Activated CD4-positive, CD25-positive, alpha-beta regulatory T cell treated with anti-CD3 and anti-CD28 coated beads, Interleukin-2, amount 50 U/mL, for 24 hours (primary cell): ENCODE measurements at places on chromosomes 7 and 10.

- ATAC-seq: no peak
Observed at GRCh38 chr10:103281753-103282152, 4.8 kb downstream of the INA start.

DNA sequence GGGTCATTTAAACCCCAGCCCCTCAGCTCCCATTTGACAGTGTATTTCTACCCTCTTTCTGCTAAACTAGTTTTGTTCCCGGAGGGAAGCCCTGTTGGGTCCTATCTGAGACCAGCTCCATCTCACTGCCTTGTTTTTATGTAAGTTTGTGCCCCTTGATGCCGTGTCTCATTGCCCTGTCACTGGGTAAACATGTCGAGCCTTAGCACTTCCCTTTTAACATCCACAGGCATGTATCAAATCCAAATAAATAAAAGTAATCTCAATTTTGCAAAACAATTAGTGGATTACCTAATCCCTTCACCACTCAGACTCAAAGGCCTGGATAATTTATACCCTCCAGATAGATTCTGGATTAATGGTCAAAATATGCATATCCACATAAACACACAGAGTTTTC lies 115.7 kb downstream of the CACNA2D1 start:
- no peak for ATAC-seq

GRCh38 chr10:122013311-122013780 lies 24.4 kb downstream of the TACC2 start:
- no peak for ATAC-seq

- no peak for ATAC-seq
Observed at GRCh38 chr10:112724404-112724991, 225.5 kb upstream of the TCF7L2 start.

GRCh38 chr7:118104812-118105441 lies 79.0 kb upstream of the LSM8 start:
- no peak for ATAC-seq

GRCh38 chr7:111960984-111961383 lies 245.2 kb downstream of the DOCK4 start:
- no peak for ATAC-seq

- ATAC-seq: peak; percentile 29
Observed at GRCh38 chr7:97971120-97971989, 18.6 kb downstream of the OCM2 start.

GRCh38 chr10:15439341-15439842 lies 68.3 kb upstream of the FAM171A1 start:
- ATAC-seq: no peak

- ATAC-seq: no peak
Observed at GRCh38 chr7:29641651-29642050, 78.0 kb downstream of the PRR15 start.

GRCh38 chr7:38284553-38284952 lies 11.1 kb upstream of the TARP start:
- no peak for ATAC-seq

GRCh38 chr10:71023704-71024283 lies 135.4 kb upstream of the PCBD1 start:
- ATAC-seq: no peak

DNA sequence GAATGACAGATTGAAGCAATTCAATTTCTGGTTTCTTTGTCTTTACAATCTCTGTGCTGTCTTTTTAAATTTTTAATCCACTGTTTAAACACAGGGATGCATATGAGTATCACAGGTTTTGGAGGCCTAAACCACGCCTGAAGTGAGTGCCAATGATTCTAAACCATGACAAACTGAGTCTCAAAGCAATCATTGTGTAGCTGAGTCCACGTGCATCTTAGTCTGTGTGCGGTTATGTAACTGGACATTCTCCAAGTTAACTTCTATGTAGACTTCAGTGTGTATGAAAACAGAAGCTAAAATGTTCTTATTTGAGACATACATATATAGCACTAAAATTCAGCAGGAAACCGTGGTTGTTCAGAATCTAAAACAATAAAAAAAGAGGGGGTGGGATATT lies 79.3 kb upstream of the ST8SIA6 start:
- ATAC-seq: no peak

- no peak for ATAC-seq
Observed at GRCh38 chr7:53111031-53111430, 75.6 kb downstream of the POM121L12 start.

GRCh38 chr7:51640841-51641240 lies 324.2 kb upstream of the COBL start:
- no peak for ATAC-seq

- ATAC-seq: no peak
Observed at GRCh38 chr10:12659706-12660105, 310.4 kb downstream of the CAMK1D start.

GRCh38 chr7:26675143-26675887 lies 189.1 kb downstream of the SKAP2 start:
- ATAC-seq: no peak

DNA sequence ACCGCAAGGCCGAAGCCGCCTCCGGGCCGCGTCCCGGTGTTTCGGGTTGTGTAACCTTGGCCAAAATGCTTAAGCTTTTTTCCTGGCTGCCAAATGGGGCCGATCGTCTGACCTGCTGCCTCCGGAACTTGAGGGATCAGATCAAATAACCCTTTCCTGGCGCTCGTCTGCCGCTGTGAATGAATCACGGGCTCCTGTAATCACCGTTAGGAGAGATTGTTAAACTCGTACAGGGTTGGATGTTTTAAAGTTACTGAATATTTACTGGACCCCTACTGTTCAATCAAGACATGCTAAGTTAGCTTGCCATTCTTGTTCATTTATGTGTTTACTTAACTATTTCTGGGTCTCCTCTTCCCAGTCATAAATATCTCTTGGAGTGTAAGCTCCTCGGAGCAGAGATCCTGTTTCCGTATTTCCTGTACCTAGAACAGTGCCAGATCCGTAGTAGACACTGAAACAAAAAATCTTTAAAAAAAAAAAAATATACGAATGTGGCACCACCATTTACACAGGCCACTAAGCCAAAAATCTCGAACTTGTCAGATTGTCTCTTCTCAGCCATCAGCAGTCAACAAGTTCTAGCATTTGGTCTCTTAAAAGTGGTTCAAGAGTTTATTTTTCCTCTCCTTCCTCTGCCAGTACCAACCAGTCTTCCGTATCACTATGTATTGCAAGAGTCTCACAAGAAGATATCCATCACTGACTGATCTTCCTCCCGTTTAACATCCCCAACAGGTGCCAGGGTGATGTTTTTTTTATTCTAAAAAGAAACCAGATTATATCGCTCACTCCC lies 650 bp upstream of the TM9SF3 start:
- peak; percentile 4 for ATAC-seq

DNA sequence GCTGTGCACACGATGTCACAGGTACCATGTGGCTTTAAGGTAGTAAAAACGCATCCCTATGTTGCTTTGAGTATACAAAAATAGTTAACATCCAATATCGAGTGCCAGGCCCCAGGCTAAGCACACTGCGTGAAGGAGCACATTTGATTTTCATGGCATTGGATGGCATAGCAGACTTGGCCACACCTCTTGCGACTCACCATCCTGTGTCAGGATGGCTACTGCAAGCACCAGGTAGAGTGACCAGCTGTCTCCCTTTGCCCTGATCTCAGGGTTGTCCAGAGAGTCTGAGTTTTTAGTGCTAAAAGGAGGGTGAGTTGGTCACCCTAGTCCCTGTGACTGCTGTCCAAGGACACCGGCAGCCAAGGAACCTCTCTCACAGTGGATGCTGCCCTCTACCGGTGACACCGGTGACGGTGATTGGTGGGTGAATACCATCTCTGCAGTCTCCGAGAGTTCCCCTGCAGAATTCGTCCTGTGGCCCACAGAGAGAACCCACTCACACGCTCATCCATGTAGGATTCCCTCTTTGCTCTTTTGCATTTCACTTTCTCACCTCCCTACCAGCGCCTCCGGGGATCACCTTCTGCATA lies 76.1 kb downstream of the BICC1 start:
- ATAC-seq: no peak

DNA sequence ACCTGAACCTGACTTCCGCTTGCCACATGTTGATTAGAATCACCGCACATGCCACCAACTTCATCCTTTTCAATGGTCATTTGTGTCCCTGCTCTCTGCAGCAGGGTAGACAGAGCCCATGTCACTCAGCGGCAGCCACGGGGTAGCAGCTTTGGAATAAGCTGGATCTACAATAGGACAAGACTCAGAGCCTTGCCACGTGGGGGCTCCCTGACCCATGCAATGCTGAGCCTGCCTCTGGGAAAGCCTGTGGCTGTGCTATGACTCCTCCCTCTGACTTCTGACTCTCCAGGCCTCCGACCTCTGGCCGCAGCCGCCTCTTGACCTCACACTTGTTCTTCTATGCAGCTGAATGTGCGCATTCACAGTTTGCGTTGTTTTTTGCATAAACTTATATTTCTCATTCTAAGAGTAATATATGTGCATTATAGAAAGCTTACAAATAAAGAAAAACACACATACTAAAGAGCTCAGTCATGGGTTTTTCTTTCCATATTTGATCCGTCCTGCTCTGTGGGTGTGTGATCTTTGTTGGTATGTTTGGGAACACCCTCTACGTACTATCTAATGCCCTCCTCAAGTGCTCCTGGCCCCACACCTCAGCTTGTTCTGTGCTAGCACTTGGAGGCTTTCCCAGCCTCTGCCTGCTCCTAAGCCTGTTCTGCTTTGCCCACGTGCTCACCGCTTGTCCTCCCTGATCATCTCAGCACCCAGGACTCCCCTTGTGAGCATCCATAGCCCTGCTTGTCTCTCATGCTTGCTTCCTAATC lies 198.0 kb upstream of the MKI67 start:
- no peak for ATAC-seq

GRCh38 chr10:109773288-109774120 lies 149.8 kb downstream of the XPNPEP1 start:
- ATAC-seq: no peak

DNA sequence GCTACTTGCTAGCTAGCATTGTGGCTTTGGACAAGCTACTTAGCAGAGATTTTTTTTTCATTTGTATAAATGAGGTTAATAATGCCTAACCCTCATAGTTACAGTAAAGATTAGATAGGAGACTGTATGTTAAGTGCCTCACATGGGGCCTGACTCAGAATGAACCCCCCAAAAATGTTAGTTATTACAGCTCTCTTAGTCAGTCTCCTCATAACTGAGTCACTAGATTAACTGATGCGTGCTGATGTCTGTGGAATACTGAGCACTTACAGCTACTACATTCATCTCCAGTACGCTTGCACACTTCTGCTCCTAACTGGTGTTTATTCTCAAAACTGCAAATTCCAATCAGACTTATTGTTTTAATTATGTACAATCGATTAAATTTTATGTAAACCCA lies 315.3 kb downstream of the SNX13 start:
- ATAC-seq: peak; percentile 55

- no peak for ATAC-seq
Observed at GRCh38 chr10:114881901-114882300, 56.1 kb upstream of the TRUB1 start.

- no peak for ATAC-seq
Observed at GRCh38 chr7:129160161-129160905, 15.8 kb downstream of the TSPAN33 start.

GRCh38 chr10:11026773-11027172 lies 9.1 kb downstream of the CELF2 start:
- no peak for ATAC-seq

DNA sequence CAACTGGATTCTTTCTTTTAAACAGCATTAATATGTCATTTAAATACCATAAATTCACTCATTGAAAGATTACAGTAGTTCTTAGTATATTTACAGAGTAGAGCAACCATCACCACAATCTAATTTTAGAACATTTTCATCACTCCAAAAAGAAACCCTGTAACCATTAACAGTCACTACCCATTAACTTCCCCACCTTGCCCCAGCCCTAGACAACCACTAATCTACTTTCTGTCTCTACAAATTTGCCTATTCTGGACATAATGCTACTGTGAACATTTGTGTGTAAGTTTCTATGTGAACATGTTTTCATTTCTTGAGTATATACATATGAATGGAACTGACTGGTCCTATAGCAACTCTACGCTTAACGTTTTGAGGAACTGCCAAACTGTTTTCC lies 42.4 kb downstream of the P4HA1 start:
- ATAC-seq: no peak
